ENCODE measurements at places on chromosomes 5 and 9. TPM values are rescaled to one million over a fixed set of nuclear protein-coding genes. Genes with fewer than 3 reads are reported as not detected.

Gene ANGPTL2
- 5.1 TPM for total RNA-seq

Gene RPL7A
- 3,168 TPM for total RNA-seq

Gene GRK6
- total RNA-seq = 19.5 TPM

Gene TMEM171
- total RNA-seq = 0.19 TPM

Gene GLIPR2
- total RNA-seq = 58.5 TPM

Gene FANCC
- 14.0 TPM for total RNA-seq

Gene PDE8B
- 1.8 TPM for total RNA-seq

Measured in motor neuron (in vitro differentiated cells).